ENCODE measurements at places on chromosomes 7 and 10.

- DNase-seq = no peak
Measured at GRCh38 chr10:121615435-121615793, 17.2 kb upstream of the FGFR2 start.

- no peak for DNase-seq
Measured at GRCh38 chr10:101284744-101285463, 55.6 kb upstream of the LBX1 start.

GRCh38 chr10:43120116-43120928, 17.9 kb upstream of the CSGALNACT2 start:
- DNase-seq = no peak

GRCh38 chr10:17190602-17191001, 10.9 kb downstream of the TRDMT1 start:
- no peak for DNase-seq

DNA sequence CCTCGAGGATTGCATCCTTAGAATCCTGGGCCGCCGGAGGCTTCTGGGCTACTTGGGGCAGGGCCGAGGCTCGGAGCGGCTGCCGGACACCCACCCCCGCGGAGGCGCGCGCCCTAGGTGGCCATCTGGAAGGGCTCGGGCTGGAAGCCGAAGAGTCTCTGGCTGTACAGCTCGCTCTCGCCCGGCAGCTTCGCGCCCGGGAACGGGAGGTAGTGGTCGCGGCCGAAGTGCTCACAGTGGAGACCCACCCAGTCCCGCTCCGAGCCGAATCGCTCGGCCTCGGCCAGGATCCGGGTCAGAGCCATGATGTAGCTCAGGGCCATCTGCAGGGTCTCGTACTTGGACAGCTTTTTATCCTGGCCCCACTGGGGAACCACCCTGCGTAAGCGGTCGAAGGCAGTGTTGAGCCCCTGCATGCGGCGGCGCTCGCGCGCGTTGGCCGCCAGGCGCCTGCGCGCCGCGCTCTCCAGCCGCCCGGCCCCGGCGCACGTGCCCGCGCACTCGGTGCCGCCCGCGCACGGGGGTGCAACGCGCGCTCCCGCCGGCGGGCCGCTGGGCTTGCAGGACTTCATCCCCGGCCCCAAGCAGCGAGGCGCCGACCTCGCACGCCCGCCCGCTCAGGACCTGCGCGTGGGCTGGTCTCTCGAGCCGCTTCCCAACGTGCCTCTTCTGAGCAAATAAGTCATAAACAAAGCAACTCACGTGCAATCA, 652 bp downstream of the ATOH7 start:
- no peak for DNase-seq

DNA sequence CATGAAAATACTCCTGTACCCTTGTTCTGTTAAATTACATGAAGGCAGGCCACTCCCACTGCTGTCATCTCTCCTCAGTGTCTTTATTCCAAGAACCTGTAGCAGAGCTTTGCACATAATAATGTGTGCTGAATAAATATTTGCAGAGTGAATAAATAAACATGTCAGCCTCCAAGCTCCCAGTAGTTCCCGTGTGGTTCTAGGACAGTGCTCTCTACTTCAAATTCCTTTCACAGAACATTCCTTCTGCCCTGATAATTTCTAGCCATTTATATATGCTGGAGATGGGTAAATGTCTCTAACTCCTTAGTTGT, 20.3 kb upstream of the HYAL4 start:
- DNase-seq = no peak

GRCh38 chr10:53601260-53601875, 828.8 kb upstream of the MBL2 start:
- no peak for DNase-seq

- peak; percentile 43 for DNase-seq
Measured at GRCh38 chr10:69087590-69088470, at the start of gene SRGN. SRGN (plus strand) TSS chr10:69088103; CDS start chr10:69088158, 55 bp downstream.

GRCh38 chr10:44016589-44017482, 368.1 kb downstream of the CXCL12 start:
- no peak for DNase-seq

DNA sequence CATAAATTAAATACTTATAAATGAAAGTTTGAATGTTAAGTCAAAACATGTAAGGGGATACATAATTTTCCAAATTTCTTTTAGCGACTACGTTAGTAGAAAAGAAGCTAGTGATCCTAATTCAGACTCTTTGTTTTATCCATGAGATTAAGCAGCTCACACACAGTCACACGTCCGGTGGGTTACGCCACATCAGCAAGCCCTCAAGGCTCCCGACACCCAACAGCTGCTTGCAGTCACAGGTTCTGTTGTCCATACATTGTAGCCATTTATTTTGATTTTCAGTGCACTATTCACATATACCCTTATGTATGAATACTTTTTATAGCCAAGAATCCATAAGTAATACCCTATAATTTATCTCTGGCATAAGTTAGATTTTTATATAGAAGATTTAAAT, 39.5 kb downstream of the XRCC2 start:
- DNase-seq = no peak

DNA sequence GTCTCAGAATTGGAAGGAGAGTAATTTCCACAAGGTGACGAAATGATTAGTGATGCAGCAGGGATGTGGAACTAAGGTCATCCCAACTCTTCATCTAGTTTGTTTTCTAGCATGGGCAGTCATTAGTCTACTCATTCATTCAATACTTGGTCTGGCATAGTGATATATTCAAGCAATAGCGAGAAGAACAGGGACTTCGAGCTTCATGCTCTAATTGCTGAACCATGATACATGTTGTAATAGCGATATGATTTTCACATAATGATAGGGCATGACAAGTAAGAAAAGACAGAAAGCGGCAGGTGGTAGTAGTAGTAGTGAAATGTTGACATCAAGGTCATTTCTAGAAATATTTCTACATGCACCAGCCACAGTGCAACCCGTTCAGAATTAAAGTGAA, 652.1 kb downstream of the PHTF2 start:
- no peak for DNase-seq

GRCh38 chr7:101984133-101984879, 166.9 kb downstream of the CUX1 start:
- DNase-seq = no peak

DNA sequence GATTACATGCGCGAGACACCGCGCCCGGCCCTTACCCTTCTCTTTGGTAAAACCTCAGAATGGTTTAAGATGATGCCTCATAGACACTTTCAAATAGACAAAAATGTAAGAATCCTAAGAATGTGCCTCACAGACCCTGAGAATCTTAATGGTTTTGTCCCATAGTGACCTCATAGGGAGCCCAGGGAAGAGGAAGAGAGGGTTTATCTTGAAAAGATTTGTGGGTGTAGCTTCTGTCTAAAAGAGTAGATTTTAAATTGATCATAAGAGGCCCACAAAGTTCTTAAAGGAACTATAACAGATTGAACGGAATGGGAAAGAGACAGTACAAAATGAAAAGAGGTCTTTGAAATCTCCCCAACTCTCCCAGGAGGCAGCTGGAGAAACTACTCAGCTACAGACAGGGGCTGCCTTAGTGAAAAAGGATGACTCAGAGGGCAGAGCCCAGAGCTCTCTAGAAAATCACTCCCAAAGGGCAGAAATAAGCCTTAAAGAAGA, 220.6 kb downstream of the ADRA2A start:
- DNase-seq = no peak

DNA sequence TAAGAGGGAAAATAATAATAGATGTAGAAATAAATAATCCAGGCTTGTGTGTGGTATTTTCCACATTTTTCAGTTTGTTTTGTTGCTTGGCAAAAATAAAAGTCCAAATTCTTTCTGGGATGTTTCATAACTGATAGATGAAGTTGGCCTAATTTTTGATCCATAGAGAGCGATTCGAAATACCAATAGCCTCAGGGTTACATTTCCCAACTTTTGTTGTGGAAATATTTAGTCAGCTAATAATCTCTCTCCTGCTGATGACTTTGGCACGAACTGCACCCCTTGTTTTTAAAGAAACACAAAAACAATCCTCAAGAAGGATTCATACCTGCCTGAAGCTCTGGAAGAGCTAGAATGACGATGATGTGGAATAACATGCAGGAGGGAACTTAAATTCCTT, 483.2 kb downstream of the ADRA2A start:
- no peak for DNase-seq

GRCh38 chr7:143043391-143043790, 8.8 kb upstream of the OR6V1 start:
- DNase-seq = no peak

DNA sequence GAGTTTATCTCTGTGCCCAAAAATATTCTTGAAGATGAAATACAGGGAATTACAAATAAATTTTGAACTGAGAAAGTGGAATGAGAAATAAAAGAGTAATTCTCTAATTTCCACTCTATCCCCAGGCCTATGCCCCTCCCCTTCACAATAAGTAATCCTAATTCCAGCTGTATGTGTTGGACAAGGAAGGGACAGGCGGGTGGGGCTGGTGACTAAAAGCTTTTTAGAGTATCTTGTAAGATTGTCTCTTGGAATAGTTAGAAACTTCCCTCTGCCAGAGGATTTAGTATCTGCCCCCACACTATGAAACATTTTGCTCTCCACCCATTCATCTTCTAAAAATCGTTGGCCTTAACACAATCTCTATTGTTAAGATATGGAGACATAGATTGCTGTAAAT, 199.2 kb downstream of the MBL2 start:
- DNase-seq = no peak

- no peak for DNase-seq
Measured at GRCh38 chr7:114242992-114243507, 171.6 kb upstream of the FOXP2 start.

DNA sequence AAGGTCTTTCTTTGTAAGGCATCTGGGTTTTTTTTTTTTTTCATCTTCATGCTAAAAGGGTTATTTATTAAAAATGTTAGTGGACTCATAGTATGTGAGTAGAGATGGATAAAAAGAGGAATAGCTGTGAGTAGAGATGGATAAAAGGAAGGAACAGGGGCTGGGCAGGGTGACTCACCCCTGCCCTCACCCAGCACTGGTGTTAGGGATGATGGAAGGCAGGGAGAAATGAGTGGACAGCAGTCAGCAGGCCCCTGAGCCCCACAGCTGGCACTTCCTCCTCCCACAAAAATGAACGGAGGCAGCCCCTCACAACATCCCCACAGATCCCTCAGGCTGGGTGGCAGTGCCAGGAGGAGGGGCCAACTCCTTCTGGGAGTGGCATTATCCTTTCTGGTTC, 39.3 kb downstream of the ANTXRL start:
- no peak for DNase-seq

GRCh38 chr10:59865101-59865500, 41.3 kb downstream of the CCDC6 start:
- DNase-seq = no peak

DNA sequence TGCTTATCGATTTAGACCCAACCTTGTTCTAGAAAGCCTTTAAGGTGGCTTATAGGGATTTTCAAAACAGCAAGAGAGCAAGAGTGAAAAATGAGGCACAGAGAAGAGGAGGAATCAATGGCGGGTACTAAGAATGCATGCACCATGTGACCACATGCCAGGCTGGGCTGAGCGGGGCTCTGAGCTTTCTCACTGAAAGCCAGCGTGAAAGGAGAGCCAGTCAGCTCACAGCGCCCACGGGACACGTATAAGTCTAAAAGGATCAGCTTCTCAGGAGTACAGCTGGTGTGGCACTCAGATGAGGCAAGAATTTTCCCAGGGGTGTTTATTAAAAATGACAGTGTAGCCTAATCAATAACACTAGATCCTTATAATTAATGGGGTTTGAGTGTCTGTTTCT, 114.3 kb downstream of the SLIT1 start:
- DNase-seq = no peak

DNA sequence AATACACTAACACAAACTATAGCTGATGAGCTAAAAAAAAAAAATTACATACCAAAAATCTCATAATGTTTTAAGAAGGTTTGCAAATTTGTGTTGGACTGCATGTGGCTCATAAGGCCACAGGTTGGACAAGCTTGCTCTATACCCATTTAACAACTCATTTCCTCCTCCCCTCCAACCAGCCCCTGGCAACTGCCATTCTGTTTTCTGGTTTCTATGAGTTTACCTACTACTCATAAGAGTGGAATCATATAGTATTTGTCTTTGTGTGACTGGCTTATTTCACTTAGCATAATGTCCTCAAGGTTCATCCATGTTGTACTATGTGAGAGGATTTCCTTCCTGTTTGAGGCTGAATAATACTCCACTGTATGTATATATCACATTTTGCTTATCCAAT, 100.4 kb upstream of the ARHGAP21 start:
- no peak for DNase-seq

DNA sequence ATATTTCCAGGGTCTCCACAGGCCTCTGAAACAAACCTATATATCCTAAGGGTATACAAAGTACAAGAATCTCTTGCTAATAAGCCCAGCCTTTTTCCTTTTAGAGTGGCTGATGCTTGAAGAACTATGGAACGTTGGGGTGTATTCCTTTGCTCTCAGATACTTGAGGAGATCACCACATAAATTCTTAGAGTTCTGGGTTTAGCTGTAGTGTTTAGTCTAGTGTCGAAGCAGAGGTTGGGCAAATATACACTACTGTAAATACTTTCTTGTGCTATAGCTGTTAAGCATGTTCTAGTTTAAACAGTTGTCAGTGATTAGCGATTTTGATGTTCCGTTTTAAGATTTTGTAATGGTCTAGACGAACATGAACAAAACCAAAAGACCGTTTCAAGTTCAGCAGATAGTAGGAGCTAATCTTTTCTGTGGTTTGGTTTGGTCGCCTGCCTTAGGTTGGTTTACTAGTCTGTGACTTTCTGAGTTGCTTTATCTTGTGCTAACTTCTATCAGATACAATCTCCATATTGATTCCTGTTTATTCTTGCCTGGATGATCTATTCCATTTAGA, 229.6 kb downstream of the NSUN6 start:
- no peak for DNase-seq

GRCh38 chr10:33298110-33298509, 36.4 kb downstream of the NRP1 start:
- DNase-seq = no peak

GRCh38 chr7:29384277-29384676, 179.4 kb upstream of the PRR15 start:
- DNase-seq = no peak

DNA sequence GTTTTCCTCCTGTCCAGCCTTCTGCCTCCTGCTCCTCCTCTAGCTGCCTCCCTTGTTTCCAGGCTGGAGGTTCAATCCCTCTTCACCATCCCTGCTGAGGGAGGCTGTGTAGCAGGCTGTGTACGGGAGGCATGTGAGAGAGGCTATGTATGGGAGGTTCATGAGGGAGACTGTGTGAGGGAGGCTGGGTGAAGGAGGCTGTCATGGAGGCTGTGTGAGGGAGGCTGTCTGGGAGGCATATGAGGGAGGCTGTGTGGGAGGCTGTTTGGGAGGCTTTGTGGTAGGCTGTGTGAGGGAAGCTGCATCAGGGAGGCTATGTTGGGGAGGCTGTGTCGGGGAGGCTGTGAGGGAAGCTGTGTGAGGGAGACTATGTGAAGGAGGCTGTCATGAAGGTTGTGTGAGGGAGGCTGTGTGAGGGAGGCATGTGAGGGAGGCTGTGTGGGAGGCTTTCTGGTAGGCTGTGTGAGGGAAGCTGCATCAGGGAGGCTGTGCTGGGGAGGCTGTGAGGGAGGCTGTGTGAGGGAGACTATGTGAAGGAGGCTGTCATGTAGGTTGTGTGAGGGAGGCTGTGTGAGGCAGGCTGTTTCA, 123.7 kb upstream of the RNF32 start:
- no peak for DNase-seq
